Activated B cell treated with CpG ODN at 0.5 μM for 24 hours (primary cell): ENCODE measurements at places on chromosomes 2 and 18. TPM values are rescaled to one million over a fixed set of nuclear protein-coding genes. Genes with fewer than 3 reads are reported as not detected.

Gene NYAP2
- 0.07 TPM in 1 of 2 replicates, not detected in the other for total RNA-seq

Gene TTC21B
- 24.9 and 29.2 TPM in 2 replicates for total RNA-seq

Gene CFAP210
- not detected in 2 replicates for total RNA-seq

Gene ANKRD30B
- not detected in 2 replicates for total RNA-seq

Gene MARCHF4
- not detected in 2 replicates for total RNA-seq

Gene DQX1
- 0.51 and 0.73 TPM in 2 replicates for total RNA-seq

Gene DSC3
- total RNA-seq, result not detected in 2 replicates

Gene STPG4
- 0.60 and 1.0 TPM in 2 replicates for total RNA-seq
